ENCODE measurements at places on chromosomes 5 and 9. TPM values are rescaled to one million over a fixed set of nuclear protein-coding genes. Genes with fewer than 3 reads are reported as not detected.

PAPPA gene
- 0.63 TPM for total RNA-seq

SPATA31E1 gene
- 0.09 TPM for total RNA-seq

SPATA6L gene
- total RNA-seq, result 0.55 TPM

SH3TC2 gene
- 0.77 TPM for total RNA-seq

EQTN gene
- not detected for total RNA-seq

FOXD4L6 gene
- 0.13 TPM for total RNA-seq

ANKRD34B gene
- total RNA-seq, result 6.3 TPM

PDE6A gene
- not detected for total RNA-seq

DNA sequence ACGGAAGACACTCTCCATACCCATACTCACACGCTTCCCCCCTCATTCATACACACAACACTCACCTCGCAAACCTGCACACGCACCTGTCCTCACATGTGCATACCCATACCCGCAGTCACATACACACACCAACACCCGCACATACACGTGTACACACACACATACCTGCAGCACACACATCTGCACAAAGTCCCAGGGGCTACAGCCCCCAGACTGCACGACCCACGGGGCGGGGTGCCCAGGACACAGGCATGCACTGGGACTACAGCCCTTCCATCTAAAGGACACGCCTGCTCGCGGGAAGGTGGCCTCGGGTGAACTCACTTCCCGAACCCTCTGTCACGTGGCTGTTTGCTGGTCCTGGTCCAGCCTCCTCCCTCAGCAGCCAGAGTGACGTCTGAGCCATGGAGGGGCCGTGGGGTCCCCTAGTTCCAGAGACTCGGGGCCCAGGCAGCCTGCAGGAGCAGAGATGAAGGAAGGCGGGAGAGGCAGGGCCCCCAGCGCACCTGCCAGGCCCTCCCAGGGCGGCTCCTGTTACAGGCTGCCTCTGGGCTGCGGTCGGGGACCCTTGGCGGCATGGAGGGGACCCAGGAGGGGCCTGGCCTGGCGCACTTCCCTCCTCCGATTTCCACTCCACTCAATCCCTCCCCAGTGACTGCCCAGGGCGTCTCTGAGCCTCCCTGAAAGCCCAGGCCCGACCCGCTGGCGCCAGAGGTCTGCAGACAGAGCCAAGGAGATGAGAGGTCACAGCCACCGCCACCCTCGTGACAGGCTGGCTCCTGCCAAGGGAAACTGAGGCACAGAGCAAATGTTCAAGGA is 8.1 kb downstream of the SLC12A7 start:
- no peak for DNase-seq
- H3K27ac ChIP-seq, result no peak overlapping the region
- no peaks in the 10 kb centered on the region for H3K36me3 ChIP-seq
- no peak overlapping the region for H3K4me3 ChIP-seq
- H3K4me1 ChIP-seq, result peaks cover 83% of the 10 kb centered on the region

GRCh38 chr5:127421471-127421870 is 96.0 kb upstream of the PRRC1 start:
- no peak overlapping the region for H3K4me3 ChIP-seq
- no peaks in the 10 kb centered on the region for H3K27me3 ChIP-seq
- H3K27ac ChIP-seq, result no peak overlapping the region
- H3K36me3 ChIP-seq, result peaks cover 11% of the 10 kb centered on the region
- no peaks in the 10 kb centered on the region for H3K4me1 ChIP-seq
- DNase-seq, result no peak

GRCh38 chr9:129576546-129577543 is 44.1 kb downstream of the C9orf50 start:
- no peak overlapping the region for H3K27ac ChIP-seq
- H3K4me3 ChIP-seq, result no peak overlapping the region
- H3K36me3 ChIP-seq, result no peaks in the 10 kb centered on the region
- no peak for DNase-seq
- peaks cover 2% of the 10 kb centered on the region for H3K4me1 ChIP-seq

- no peak overlapping the region for H3K4me3 ChIP-seq
- no peaks in the 10 kb centered on the region for H3K36me3 ChIP-seq
- no peak overlapping the region for H3K27ac ChIP-seq
- no peaks in the 10 kb centered on the region for H3K4me1 ChIP-seq
- no peaks in the 10 kb centered on the region for H3K27me3 ChIP-seq
Measured at GRCh38 chr9:17894501-17895160, 315.8 kb downstream of the SH3GL2 start.

DNA sequence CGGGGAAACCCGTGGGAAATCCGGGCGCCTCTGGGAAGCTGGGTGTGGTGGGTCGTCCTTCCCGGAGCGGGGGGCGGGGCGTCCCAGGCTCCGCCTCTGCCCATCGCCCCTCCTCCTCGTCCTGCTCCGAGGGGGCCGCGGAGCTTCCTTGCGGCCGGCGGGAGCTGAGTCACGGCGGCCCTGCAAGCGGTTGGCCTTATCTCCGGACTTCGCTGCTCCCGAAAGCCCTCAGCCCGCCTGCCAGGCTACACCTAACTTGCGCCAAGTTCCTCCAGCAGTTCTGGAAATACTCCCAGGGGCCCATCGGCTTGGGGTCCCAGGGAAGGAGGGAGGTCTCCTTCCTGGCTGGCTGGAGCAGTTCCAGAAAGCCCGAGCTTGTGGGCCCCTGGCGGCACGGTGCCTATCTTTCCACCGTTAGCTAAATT is 54.1 kb upstream of the CDKN2AIPNL start:
- H3K27me3 ChIP-seq, result no peaks in the 10 kb centered on the region
- peak; percentile 47 for DNase-seq
- H3K4me1 ChIP-seq, result peaks cover 5% of the 10 kb centered on the region
- peak overlapping the region; percentile 62 for H3K4me3 ChIP-seq

DNA sequence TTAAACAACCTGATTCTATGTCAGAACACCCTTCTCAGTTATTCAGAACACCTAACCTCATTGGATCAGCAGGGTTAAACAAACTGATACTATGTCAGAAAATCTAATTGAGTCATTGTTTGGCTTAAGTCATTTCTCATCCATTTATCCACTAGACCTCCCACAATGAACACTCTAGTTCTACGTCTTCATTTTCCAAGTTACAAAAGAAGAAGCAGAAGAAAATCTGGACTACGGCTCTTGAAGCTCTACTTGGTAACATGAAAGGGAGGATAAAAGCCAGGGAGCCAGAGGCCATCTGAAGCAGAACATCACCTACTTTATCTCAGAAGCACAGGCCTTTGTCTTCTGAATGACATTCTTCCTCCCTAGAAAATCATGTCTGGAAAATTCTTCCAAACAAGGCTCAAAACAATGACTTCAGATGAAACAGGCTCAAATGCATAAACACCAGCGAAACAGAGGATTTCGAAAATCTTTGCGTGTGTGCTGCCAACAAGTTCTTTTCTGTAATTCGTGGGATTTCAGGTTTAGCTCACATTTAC is 35.4 kb upstream of the TGFBI start:
- H3K27ac ChIP-seq, result no peak overlapping the region
- H3K4me1 ChIP-seq, result no peaks in the 10 kb centered on the region
- H3K4me3 ChIP-seq, result no peak overlapping the region
- no peak for DNase-seq

DNA sequence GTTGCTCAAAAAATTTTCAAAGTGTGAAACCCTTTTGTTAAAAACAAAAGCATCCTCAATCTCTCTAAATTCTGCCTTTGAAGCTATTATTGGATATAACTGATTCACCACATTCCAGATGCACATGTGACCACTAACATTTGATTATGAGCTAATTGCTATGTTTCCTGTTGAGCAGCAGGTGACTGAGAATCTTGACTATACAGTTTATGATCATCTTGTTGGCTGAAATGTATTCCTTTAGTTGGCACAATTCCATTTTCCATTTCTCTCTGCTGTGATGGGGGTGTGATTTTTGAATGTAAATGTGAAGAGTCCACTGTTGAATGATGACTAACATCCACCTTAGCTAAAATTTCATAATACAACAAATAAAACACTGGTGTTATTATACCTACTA is 10.7 kb downstream of the LYSMD3 start:
- H3K27ac ChIP-seq, result no peak overlapping the region
- H3K27me3 ChIP-seq, result no peaks in the 10 kb centered on the region
- no peak for DNase-seq
- peaks cover 28% of the 10 kb centered on the region for H3K36me3 ChIP-seq
- no peak overlapping the region for H3K4me3 ChIP-seq
- no peaks in the 10 kb centered on the region for H3K4me1 ChIP-seq

- no peak overlapping the region for H3K27ac ChIP-seq
- no peaks in the 10 kb centered on the region for H3K27me3 ChIP-seq
- no peaks in the 10 kb centered on the region for H3K36me3 ChIP-seq
- no peaks in the 10 kb centered on the region for H3K4me1 ChIP-seq
- DNase-seq, result no peak
Measured at GRCh38 chr5:113320273-113320780, 114.5 kb downstream of the TSSK1B start.

DNA sequence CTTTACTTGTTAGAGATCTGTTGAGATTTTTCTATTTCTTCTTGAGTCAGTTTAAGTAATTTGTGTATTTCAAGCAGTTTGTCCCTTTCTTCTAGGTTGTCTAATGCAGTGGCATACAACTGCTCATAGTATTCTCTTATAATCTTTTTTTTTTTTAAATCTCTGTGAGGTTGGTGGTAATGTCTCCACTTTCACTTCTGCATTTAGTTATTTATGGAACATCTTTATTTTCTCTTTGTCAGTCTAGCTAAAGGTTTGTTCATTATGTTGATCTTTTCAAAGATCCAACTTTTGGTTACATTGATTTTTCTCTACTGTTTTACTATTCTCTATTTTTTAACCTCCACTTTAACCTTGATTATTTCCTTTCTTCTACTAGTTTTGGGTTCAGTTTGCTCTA is 13.8 kb downstream of the FOXE1 start:
- no peaks in the 10 kb centered on the region for H3K36me3 ChIP-seq
- H3K4me3 ChIP-seq, result no peak overlapping the region
- no peaks in the 10 kb centered on the region for H3K4me1 ChIP-seq
- H3K27ac ChIP-seq, result no peak overlapping the region
- DNase-seq, result no peak
- peaks cover 9% of the 10 kb centered on the region for H3K27me3 ChIP-seq

DNA sequence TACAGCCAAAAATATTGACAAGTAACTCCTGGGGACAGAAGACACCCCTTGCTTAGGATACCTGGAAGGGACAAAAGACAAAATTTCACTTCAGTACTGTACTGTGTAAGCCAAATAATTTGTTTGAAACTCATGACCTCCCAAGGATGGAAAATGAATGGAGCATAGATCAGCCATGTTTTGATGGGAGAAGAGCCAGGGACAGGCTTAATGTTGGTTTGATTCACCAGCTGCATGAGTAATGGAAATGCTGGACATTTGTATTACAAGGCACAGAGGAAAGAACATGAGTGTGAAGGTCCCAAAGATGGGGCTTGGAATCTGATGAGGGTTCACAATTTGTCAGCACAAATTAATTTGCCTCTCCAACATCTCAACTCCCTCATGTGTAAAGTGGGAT is 122.8 kb downstream of the ENC1 start:
- no peaks in the 10 kb centered on the region for H3K36me3 ChIP-seq
- DNase-seq, result no peak
- no peaks in the 10 kb centered on the region for H3K27me3 ChIP-seq
- H3K4me1 ChIP-seq, result no peaks in the 10 kb centered on the region

DNA sequence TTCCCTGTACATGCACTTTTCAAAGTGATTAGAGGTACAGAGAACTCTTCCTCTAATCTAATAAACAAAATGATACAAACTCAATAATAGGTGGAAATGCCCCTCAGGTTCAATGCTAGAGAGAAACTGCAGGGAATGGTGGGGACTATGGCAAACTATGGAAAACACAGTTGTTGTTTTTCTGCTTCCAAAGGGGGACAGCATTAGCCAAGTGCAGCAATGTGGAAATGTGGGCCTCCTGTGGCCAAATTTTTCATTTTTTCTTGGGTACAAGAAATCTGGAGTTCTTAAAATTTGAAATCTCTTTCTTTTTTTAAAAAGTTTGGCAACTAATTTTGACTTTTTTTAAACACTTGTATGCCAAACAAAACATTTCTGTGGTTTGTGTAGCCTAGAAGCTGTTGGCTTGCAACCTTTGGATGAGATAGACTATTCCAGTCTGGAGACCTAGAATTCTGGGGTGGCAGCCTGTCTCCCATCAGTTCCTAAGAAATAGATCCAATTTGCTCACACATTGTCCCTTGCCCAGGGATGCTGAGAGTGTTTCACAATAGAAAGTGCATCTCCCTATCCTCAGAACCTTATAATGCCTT is 218.6 kb downstream of the PAPPA start:
- H3K27me3 ChIP-seq, result no peaks in the 10 kb centered on the region
- H3K27ac ChIP-seq, result no peak overlapping the region
- DNase-seq, result no peak
- H3K36me3 ChIP-seq, result no peaks in the 10 kb centered on the region
- no peak overlapping the region for H3K4me3 ChIP-seq

Measured in H1 (cell line).